ENCODE measurements at places on chromosomes 13 and 19.
A peak's percentile ranks its signal among the peaks of the same experiment; 100 is the strongest.

DNA sequence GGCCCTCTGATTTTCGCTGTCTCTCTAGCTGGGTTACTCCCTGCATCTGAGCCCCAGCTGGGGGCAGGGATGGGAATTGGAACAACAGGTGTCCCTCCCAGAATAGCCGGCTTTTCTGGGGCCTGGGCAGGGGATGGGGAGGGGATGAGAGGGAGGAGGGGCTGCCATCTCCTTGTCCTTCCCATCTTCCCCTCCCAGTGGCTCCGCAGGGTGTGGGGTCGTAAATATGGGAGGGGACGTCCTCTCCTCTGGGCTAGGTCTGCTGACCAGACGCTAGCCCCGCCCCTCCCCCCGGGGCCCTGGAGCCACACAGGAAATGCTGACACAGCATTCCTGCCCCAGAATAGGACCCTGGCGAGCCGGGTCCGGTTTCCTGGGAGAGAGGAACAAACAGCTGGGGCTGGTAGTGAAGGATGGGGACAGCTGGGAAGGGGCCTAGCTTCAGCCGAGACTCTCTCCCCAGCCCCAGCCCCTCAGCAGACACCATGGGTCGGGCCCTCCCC, 1.1 kb downstream of the RYR1 start:
- DNase-seq, result no peak

DNA sequence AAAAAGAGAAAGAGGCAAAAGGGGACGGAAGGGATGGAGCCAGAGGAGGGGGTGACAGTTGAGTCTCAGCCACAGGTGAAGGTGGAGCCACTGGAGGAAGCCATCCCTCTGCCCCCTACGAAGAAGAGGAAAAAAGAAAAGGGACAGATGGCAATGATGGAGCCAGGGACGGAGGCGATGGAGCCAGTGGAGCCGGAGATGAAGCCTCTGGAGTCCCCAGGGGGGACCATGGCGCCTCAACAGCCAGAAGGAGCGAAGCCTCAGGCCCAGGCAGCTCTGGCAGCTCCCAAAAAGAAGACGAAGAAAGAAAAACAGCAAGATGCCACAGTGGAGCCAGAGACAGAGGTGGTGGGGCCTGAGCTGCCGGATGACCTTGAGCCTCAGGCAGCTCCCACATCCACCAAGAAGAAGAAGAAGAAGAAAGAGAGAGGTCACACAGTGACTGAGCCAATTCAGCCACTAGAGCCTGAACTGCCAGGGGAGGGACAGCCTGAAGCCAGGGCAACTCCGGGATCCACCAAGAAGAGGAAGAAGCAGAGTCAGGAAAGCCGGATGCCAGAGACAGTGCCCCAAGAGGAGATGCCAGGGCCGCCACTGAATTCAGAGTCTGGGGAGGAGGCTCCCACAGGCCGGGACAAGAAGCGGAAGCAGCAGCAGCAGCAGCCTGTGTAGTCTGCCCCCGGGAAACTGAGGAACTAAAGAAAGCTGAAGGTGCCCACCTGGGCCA, 2.5 kb downstream of the POLR1G start:
- DNase-seq, result no peak

- DNase-seq, result no peak
Observed at GRCh38 chr13:45468635-45469034, 3.9 kb downstream of the COG3 start.

DNA sequence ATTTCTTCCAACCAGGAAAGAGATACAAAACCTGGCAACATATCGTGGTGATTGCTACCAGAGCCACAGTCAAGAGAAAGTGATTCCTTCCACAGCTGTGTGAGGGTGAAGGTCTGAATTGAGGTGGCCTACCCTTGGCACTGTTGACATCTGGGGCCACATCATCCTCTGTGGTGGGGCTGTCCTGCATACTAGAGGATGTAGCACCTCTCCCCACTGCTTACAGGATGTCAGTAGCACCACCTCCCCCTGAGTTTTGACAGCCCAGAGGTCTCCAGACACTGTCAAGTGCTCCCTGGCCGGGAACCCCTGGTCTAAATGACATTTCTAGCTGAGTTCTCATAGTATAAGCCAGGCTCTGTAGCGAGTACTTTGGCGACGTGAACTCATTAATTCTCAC, 15.5 kb downstream of the PTGER1 start:
- DNase-seq, result no peak

- DNase-seq, result no peak
Observed at GRCh38 chr13:51044023-51044665, 66.9 kb downstream of the C13orf42 start.

DNA sequence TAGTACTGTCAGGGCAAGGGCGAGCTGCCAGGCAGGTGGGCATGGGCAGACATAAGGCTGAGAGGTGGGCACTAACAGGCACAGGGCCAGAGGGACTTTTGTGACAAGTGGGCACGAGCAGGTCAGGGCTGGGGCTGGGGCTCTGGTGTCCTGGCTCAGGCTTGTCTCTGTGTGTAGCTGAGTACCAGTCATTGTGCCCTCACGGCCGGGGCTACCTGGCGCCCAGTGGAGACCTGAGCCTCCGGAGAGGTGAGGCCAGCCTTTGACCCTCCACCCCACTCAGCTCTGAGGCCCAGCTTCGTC, 21.6 kb downstream of the LTBP4 start:
- no peak for DNase-seq

- peak; percentile 82 for DNase-seq
Observed at GRCh38 chr19:38389101-38389925, 816 bp downstream of the SPRED3 start.
